ENCODE measurements at places on chromosomes 2 and 18. TPM values are rescaled to one million over a fixed set of nuclear protein-coding genes. Genes with fewer than 3 reads are reported as not detected.

EN1 gene
- total RNA-seq = 0.29 TPM

NEB gene
- total RNA-seq = 2.0 TPM

SPATA3 gene
- not detected for total RNA-seq

CD207 gene
- total RNA-seq = 0.88 TPM

DNA sequence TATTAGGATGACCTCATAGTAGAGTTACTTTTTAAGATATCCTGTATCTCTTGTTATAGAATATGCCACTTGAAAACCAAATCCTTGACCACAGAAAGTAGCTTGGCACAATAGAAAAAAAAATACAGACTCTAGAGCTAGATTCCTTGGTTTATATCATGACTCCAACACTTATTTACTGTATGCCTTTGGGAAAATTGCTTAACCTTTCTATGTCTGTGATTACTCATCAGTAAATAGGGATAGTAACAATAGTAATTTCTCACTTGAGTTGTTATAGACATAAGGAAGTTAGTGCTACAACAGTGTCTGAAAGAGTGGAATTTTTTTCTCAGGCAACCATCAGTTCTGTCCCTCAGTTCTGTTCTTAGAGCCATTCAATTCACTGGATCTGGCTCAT, 193.8 kb downstream of the GULP1 start:
- H3K4me3 ChIP-seq = no peak overlapping the region
- H3K4me1 ChIP-seq = no peaks in the 10 kb centered on the region
- H3K27ac ChIP-seq = no peak overlapping the region

DNA sequence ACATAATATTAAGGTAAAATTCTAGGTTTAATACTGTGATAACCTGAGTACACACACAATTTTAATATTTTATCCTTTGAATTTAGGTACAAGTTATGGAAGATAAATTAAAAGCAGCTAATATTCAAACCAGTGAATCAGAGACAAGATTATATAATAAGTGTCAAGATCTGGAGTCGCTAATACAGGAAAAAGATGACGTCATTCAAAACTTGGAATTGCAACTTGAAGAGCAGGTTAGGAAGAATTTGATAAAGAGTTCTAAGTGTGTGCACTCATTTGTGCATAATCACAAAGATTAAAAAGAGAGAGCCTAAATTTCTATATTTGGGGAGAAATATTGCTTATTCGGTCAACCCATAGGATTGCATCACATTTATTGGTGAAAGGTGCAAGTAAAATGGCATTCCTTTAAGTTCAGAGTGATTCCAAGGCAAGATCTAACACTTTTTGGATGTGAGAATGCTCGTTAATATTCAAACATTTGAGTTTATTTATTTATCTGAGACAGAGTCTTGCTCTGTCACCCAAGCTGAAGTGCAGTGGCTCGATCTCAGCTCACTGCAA, 16.3 kb upstream of the C1GALT1C1L start:
- peaks cover 3% of the 10 kb centered on the region for H3K36me3 ChIP-seq
- no peak for DNase-seq
- H3K27ac ChIP-seq = no peak overlapping the region
- no peaks in the 10 kb centered on the region for H3K4me1 ChIP-seq
- H3K27me3 ChIP-seq = no peaks in the 10 kb centered on the region

DNA sequence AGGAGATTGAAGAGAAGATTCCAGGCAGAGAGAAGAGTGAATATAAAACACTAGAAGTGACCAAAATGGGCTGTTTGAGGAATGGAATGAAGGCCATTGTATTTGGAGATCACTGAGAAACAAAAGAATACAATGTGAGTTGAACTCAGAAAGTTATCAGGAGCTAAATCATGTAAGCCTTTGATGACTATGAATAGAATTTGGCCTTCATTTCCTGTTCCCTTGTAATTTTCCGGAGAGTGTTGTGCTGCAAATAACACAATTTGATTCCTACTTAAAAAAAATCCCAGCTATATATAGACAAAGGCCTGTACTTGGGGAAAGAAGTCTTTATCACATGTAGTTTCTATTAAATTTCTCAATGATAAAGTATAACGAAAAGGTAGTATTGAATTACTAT, 33.7 kb upstream of the KYNU start:
- H3K4me1 ChIP-seq = no peaks in the 10 kb centered on the region
- no peak overlapping the region for H3K27ac ChIP-seq
- DNase-seq = no peak
- H3K27me3 ChIP-seq = no peaks in the 10 kb centered on the region

DNA sequence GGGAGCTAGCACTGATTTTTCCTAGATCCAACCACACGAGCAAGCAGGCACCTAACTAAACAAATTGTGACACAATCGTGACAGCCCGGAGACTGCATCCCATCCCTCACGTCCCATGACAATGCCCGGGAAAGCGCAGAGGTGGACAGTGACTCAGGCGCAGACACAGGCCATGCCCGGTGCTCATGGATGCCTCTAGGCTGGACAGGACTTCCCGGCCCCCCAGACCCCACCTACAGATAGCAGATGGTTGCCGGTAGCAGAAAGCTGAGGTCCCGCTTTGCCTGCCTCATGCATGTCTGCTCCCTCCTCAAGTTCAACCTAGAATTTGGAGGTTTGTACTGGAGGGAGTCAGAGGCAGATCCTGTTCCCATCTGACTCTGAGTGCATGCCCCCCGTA, 81.0 kb downstream of the TPO start:
- peak; percentile 28 for DNase-seq
- H3K4me1 ChIP-seq = no peaks in the 10 kb centered on the region
- no peaks in the 10 kb centered on the region for H3K27me3 ChIP-seq
- no peak overlapping the region for H3K4me3 ChIP-seq
- H3K27ac ChIP-seq = no peak overlapping the region

DNA sequence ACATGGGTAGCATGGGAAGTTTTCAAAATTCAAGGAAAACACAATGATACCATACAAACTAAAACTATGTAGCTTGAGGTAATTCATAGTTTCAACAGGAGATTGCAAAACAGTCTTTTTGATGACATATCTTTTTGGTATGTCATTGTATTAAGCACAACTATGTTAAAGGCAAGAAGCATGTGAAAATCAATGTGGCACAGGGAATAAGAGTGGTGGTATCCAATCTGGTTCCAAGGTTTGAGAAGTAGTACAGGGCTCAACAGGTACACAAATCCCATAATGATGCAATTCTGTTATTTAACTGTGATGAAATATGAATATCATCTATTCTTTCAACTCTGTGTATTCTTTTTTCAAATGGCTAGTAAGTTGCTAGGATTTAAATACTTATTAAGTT, 16.4 kb upstream of the DLX2 start:
- DNase-seq = no peak
- H3K36me3 ChIP-seq = no peaks in the 10 kb centered on the region
- no peaks in the 10 kb centered on the region for H3K4me1 ChIP-seq
- no peaks in the 10 kb centered on the region for H3K27me3 ChIP-seq
- no peak overlapping the region for H3K27ac ChIP-seq

DNA sequence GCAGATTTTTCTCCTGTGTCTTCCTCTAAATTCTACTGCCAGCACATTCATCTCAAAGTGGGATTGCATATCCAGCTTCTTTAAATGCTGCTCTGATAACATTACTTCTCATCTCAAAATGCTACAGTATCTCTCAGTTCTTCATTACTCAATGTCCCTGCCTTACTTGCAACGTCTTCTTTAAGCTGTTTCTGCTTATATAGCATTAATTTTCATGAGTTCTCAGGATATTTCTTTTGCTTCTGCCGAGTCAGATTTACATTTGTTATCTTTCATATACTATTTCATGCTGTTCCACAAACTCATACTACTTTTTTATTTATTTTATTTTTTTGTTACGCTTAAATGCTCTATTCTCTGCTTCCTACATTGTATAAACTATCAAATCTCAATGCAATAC, 1223.5 kb upstream of the FAM98A start:
- H3K4me1 ChIP-seq = no peaks in the 10 kb centered on the region
- H3K27ac ChIP-seq = no peak overlapping the region
- H3K27me3 ChIP-seq = no peaks in the 10 kb centered on the region
- no peaks in the 10 kb centered on the region for H3K36me3 ChIP-seq
- no peak overlapping the region for H3K4me3 ChIP-seq

DNA sequence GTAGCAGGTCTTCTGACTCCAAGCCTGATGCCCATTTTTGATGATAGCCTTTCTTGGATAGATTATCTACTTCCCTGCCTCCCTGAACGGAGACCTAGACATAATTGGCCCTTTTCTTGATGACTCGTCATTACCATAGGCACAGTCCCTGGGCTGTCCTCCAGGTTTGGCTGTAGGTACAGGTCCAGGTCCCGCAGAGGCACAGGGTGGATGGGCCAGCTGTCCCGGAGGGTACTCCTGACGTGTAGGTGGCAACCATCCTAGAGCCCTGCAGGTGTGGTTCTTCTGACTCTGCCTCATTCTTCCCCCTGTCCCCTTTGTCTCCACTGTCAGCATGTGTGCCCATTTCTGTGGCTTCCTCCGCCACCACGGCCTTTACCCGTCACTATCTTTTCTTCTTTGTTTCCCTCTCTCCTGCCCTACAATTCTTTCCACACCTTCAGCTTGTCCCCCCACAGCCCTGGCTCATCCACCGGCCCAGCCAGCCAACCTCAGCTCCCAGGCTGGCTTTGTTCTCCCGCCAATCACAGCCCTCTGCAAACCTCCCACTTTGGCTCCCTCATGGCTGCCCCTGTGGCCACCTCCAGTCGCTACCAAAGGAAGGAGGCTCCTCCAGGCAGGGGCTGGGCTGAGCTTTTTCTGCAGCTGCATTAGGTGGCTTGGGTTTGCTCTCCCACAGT, 102.8 kb downstream of the SMAD7 start:
- DNase-seq = no peak
- peak overlapping the region; percentile 55 for H3K27ac ChIP-seq
- H3K4me3 ChIP-seq = no peak overlapping the region
- peaks cover 13% of the 10 kb centered on the region for H3K4me1 ChIP-seq
